ENCODE measurements at places on chromosomes 4 and X.

DNA sequence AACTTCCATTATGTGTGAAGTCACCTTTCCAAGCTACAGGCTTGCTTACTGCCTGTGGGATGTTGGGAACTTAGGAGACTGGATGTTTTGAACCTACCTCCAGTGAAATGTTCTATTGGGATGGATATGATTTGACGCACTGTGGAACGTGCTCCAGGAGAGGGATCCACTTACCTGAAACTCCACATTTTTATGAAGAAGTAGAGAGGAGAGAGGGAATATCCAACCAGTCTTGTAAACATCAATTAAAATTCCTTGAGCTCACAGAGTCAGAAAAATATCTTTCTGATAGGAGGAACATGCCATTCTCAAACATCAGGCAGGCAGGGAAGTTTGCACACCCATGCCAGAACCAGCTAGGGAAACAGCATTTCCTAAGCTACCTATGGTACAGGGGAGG, 91.1 kb upstream of the MAOA start:
- no peak for DNase-seq

GRCh38 chrX:113300580-113300979, 459.9 kb upstream of the AMOT start:
- no peak for DNase-seq

DNA sequence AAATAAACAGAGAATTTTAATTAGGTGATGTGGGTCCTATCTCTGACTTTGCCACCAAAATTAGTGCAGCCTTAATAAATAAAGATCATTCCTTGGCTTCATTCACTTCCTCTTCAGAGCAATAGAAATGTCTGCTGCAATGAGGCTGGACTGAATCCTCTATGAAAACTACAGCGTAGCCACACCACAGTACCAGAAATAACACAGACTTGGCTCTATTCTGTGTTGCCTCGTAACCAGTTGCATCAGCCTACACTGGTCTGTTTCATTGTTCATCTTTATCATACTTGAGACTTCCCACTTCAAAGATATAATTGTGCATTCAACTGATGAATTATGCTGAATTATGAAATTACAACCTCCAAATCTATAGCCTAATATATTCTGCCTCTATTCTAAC, 15.8 kb downstream of the GLRA3 start:
- DNase-seq, result no peak

- DNase-seq, result peak; percentile 24
These were observed at the start of gene WDR17 for GRCh38 chr4:176065435-176066291. TSS of gene WDR17 (plus strand) at chr4:176065841. CDS start at chr4:176111581, 45,740 bp downstream.

DNA sequence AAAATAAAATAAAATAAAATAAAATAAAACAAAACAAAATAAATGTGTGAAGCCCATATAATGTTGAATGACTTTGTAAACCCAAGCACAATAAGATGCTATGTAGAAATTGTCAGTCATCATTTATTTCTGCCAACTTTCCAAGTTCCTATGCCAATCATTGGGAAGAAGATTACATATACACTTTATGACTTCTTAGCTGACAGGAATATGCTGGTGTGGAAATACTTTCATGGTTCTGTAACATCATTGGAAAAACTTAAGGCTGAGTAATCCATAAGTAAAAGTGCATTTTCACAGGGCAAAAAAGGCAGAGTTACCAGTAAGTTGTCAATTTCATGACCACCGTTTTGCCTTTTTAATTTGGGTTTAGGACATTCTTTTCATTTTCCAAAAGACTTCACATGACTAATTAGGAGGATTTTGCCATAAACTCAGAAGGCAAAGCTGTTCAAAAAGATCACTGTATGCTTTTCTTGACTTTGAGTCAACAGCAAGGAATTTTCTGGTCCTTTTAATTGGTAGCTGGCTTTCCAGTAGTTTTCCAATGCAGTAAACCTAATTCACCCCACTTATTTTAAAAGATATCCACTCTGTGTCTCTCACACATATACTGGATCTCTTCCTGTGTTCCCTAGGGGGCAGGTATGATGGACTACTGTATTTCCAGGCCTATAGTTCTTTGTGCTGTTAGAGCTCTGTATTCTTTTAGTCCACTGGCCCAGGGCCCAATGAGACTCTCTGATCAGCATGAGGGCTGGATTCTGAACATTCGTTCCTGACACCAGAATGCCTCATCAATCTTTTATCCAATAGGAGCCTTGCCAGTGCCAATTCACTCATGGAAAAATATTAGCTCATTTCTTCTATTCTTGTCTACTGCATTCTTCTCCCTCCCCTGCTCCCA, 26.2 kb upstream of the SCRG1 start:
- DNase-seq, result no peak

DNA sequence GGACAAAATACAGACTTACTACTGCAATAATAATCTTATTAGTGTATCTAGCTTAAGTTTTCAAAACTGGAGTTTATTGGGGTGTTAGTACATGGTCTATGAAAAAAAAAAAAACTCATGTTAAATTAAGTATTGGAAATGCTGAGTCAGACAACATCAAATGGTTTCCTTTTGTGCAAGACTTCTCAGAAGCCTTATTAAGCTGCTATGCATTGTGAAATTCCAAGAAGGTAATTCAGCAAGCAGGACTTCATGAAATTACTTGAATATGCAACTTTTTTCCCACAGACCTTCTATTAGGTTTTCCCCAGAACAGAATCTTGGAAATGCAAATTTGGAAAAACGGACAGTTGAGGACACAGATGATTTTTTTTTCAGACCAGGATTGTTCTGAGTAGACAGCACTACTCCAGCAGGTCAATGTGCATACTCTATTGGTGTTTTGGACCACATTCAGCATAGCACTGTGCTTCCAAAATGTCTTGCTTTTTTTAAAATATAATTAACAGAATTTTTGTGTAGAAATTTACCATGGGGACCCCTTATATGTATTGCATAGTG, 568.8 kb upstream of the TENM3 start:
- no peak for DNase-seq

- DNase-seq, result no peak
These were observed 20.1 kb upstream of the PHEX start for GRCh38 chrX:22012051-22012450.

- DNase-seq, result no peak
These were observed 164.0 kb downstream of the RNF150 start for GRCh38 chr4:140969296-140969695.

DNA sequence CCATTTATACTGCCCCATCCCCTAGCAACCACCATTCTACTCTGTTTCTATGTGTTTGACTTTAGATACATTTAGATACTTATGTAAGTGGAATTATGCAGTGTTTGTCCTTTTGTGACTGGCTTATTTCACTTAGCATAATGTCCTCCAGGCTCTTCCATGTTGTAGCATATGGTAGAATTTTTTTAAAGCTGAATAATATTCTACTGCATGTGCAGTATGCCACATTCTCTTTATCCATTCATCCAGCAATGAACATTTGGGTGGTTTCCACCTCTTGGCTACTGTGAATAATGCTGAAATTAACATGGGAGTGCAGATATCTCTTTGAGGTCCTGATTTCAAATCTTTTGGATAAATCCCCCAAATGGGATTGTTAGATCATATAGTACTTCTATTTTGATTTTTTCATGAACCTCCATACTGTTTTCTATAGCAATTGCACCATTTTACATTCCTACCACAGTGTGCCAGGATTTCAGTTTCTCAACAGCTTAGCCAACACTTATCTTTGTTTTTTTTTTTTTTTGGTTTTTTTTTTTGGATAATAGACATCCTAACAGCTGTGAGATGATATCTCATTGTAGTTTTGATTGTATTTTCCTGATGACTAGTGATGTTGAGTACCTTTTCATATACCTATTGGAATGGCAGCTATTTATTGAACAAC, 105.9 kb upstream of the LNX1 start:
- no peak for DNase-seq

DNA sequence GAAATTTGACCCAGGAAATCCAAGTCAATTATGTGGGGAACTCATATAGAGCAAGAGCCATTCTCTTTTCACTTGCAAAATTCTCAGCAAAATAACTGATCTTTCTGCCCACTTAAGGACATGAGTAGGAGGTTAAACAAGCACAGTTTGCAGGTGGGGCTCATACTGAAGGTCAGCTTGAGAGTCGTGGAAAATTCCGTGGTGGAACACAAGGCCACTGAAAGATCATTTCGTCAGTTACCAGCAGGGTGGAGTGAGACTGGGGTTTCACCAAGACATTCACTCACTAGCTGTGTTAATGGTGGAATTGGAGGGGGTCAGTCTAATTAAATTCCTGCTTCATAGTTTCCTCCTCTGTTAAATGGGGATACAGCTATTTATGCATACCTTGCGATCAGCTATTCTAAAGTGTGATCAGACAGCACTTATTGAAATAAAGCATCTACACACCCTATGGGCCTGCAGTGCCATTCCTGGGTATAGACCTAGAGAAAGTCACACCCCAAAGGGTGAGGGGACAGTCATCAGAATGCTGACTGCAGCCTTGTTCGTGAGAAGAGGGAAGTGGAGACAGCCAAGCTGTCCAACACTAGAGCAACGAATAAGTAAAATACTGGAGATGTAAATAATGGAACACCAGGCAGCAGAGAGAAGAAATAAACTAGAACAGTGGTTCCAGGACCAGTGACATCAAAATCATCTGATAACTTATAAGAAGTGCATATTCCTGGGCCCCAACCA, 42.7 kb upstream of the CLNK start:
- DNase-seq, result no peak

DNA sequence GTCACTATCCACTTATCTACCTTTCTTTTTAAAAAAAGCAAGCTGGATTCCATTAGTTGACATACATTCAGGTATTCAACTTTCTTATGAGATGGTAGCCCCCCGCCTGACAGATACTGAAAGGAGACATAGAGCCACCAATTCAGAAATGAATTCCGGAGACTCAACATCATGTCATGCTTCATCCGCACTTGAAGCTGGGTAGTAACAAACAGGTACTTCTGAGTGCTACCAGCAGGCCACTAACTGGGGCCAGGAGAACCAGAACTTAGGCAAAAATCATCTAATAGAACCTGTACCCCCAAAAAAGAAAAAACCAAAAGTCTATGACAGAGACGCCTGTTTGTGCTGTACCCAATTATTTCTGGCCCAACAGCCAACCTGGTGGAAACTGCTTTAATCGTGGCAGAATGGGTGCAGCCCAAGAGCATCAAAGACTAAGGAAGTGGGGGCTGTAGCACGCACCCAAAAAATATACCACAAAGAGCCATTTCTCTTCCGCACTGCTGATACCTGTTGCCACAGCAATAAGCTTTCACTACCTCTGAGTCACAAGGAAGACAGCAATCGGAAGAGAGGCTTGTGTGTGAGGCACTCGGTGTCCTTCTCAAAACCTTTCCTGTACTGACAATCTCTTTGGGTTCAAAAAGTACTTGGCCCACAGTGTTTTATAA, 84.8 kb downstream of the AFAP1 start:
- DNase-seq, result no peak

DNA sequence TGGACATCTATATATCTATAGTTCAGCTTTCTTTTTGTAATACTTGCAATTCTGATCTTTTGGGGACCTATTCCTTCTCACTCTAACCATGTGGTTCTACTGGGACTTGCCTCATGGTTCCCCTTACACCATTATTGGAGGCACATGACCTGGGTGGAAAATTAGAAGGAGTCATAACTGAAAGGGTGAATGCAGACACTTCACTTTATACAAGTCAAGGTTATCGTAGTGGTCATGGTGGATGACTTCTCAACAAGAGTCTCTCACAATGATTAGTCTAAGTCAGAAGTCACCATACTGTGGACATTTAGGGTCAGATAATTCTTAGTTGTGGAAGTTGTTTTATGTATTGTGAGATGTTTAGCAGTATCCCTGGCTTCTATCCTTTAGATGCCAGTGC, 10.5 kb upstream of the EIF4E start:
- DNase-seq, result no peak

DNA sequence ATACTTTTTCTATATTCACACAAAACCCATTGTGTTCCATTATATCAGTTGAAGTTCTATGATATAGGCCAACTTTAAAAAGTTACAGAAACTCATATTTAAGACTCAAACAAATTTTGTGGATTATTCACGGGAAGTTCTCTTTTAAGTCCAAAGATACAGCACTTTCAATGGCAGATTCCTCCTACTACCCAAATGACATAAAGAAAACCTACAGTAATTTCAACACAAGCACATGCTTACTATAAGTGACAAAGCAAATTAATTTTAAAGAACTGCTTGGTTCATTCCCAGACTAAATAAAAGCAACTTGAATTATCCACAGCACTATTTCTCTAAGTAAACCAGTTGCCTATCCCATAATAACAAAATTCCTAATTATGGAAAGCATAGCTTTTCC, 4.1 kb downstream of the PPA2 start:
- DNase-seq, result no peak

- no peak for DNase-seq
These were observed 39.6 kb downstream of the RFC1 start for GRCh38 chr4:39326468-39326977.

- no peak for DNase-seq
These were observed 12.5 kb upstream of the FAM13A start for GRCh38 chr4:89069481-89069880.

GRCh38 chrX:70332600-70332999, 42.7 kb downstream of the KIF4A start:
- DNase-seq, result no peak

- DNase-seq, result no peak
These were observed 29.1 kb downstream of the FAM193A start for GRCh38 chr4:2565533-2565932.

GRCh38 chr4:53059256-53059655, 197.1 kb downstream of the RASL11B start:
- no peak for DNase-seq

- DNase-seq, result no peak
These were observed 95.2 kb downstream of the SORBS2 start for GRCh38 chr4:185716577-185717376.

GRCh38 chr4:89681219-89681618, 155.7 kb downstream of the SNCA start:
- DNase-seq, result no peak

DNA sequence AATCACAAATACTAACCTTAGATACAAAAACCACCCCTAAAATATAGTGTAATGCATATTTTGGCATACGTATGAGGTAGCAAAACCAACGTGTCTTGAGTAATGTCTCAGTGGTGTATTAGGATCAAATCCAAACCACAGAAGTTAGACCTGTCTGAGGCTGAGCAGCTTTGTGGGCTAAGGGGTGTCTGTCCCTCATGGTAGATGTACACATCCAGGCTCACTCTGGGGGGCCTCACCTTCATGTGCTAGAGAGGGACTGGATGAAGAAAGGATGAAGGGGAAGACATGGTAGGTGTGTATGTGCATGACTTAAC, 188.0 kb upstream of the TBC1D9 start:
- no peak for DNase-seq

- no peak for DNase-seq
These were observed 43.5 kb upstream of the ZBTB33 start for GRCh38 chrX:120207009-120207605.

GRCh38 chrX:46202733-46203514, 342.3 kb downstream of the ZNF674 start:
- DNase-seq, result no peak
